ACHN (cell line): ENCODE measurements at places on chromosomes 11 and 22.

DNA sequence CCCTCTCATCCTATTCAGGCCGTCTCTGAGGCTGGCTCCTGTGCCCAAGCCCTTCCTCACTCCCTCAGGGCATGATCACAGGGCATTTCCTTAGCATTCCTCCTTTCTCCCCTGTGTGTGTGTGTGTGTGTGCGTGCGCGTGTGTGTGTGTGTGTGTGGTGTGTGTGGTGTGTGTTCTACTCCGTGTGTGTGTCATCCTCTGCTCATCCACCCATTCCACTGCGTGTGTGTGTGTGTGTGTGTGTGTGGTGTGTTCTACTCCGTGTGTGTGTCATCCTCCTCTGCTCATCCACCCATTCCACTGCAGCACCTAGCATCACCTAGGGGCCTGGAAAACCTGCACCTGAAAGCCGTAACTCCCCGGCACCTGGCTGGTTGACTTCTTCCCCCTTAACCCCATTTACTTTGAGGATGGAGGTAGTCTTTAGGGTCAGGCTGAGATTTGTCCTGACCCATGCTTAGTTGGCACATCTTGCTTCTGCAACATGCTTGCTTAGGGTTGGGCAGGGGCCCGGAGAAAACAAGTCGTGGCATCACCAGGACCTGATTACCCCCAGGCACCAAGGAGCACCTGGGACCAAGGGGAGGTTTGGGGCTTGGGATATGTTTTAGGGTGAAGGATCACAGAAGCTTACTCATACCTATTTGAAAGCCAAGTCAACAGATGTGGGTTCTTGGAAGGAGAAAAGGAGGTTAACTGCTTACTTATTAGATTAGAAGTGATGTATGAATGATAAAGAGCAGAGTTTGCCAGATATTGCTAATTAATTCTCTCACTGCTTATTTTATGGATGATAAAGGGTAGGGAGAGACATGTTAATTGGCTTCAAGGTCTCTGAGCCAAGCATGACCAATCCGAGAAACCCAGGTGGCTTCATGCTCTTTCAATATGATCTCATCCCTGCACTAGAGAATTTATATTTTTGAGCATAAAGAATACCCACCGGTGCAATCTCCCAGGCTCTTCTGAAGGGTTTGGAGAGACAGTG is 18.9 kb downstream of the TIMP3 start:
- no peak for DNase-seq

GRCh38 chr11:83864412-83865057 is 578.4 kb upstream of the CCDC90B start:
- no peak for DNase-seq

- no peak for DNase-seq
These were observed 25.0 kb upstream of the TMPRSS4 start for GRCh38 chr11:118051611-118052461.

- peak; percentile 39 for DNase-seq
These were observed 3.9 kb upstream of the PIWIL4 start for GRCh38 chr11:94563176-94563847.

GRCh38 chr11:17739945-17740338 is 5.4 kb downstream of the KCNC1 start:
- DNase-seq, result no peak

DNA sequence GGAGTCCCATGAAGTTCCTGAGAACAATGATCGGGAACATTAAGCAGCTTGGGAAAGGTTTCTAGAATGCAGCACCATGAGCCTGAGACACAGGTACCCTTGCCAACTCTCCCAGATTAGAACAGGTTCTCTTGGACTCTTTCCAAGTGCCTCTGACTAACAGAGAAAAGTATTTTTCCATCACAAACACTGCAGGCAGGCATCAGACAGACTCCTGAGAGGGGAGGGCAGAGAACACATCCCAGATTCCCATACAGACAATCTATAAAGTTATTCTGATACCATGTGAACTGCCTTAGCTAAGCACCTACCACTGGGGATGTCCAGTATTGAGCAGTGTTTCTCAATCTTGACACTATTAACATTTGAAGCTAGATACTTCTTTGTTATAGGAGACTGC is 27.3 kb downstream of the SERGEF start:
- peak; percentile 38 for DNase-seq

DNA sequence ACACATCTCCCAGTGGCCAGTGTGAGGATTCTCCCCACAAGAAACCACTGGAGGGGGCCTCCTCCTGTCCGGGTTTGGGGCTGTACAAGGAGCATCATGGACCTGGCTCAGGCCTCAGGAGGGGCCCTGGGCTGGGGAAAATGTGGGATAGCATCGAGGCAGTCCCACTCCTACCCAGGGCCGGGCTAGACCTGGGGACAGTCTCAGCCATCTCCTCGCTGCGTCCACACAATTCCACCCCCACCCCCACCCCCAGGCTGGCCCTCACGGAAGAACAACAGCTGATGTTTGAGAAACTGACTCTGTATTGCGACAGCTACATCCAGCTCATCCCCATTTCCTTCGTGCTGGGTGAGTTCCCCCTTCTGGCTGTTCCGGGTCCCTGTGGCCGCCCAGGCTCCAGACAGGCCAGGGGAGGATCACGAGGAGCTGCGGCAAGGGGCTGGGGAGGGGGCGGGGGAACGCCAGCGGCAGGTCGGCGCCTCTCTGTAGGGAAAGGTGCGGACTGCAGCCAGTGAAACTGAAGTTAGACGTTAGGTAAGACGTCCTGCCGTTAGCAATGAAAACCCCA is 4.8 kb downstream of the BEST1 start:
- no peak for DNase-seq

- DNase-seq, result no peak
These were observed 60.6 kb downstream of the FAM83F start for GRCh38 chr22:40055143-40055883.

- DNase-seq, result peak; percentile 13
These were observed 29.8 kb downstream of the JAM3 start for GRCh38 chr11:134098566-134099184.
